ENCODE measurements at places on chromosomes 11 and 22.

- DNase-seq: no peak
Observed at GRCh38 chr22:39616781-39617180, 46.2 kb downstream of the CACNA1I start.

DNA sequence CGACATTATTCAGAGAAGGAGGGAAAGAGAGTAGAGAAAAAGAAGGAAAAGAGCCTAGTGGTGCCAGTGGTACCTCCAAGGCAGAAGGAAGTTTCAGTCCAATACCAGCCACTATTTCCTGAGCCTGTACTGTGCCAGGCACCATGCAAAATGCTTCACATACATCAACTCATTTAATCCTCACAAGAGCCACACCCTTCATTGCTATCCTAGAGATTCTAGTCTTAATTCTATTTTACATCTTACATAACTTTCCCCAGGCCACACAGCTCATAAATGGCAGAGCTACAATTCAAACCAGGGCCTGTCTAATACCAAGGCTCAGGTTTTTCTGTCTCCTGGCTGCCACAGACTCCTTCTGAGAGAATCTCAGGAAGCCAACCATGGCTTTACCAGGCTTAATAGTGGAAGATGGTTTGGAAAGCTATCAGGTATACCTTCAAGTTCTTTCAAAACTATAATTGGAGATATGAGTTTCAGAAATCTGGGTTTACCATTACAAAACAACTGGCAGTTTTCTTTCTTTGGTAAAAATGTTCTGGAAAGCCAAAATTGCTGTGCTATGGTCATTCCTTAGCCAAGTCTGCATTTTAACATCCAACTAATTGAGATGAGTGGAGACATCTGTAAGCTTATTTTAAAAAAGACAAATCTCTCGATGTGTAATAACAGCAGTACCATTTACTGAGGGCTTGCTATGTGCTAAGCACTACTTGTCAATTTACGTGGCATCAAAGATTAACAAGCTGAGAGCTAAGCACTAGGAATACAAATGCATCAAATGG lies 225.1 kb upstream of the PITPNB start:
- DNase-seq: no peak

- DNase-seq: no peak
Observed at GRCh38 chr22:27639248-27640086, 162.1 kb downstream of the MN1 start.

GRCh38 chr11:78312712-78313111 lies 104.9 kb downstream of the GAB2 start:
- no peak for DNase-seq

DNA sequence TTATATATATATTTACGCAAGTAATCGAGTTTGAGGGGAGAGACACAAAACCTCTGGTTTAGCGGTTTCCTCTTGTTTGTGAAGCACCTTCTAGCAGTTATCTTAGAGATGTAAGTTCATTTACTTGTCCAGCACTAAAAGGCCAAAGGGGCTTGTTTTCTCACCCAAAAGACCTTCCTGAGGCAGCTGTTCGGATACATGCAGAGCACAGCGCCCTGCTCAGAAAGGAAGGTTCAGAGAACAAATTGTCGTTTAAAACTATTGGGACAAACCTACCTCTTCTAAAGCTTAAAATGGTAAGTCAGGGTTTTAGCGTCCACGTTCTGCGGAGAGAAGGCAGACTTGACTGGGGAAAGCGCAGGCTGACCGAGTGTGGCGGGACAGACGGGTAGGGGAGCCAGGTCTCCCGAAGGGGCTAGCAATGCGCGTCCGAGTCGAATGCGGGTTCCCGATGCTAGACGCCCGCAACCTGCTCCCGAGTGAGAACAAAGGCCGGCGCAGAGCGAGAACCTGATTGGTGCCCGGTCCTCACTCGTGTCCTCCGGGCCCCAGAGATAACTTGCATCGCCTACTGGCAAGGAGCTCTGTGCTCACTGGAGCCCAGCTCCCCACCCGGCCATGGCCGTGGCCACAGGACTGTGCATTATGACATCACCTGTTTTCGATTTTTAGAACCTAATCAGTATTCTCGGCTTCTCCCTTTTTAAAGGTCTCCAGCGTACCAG lies 1.0 kb upstream of the SESN3 start:
- peak; percentile 14 for DNase-seq

DNA sequence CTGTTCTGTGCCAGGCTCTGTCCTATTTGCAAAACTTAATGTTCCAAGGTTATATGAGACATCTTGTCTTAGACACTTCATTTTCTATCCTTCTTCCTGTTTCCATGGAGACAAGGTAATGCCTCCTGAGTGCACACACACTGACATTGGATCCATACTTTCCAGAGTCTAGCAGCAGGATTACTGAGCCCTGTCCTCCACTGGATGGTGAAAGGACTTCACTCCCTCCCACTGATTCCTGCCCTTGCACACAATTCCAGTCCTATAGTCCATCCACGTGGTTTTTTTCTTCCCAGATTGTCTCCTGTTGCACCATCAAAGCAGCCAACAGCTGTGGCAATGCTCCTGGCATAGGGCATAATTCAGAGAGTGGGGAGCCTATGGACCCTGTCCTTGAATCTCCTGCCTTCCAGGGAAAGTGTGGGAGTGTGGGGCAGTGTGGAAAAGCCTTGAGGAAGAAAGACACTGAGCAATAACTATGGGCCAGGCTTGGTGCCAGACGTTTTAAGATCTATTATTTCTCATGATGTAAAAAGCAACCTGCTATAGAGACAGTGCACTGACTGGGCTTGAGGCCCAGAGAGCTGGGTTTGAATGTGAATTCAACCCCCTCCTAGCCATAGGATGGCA lies 31.3 kb downstream of the SERPINH1 start:
- no peak for DNase-seq

GRCh38 chr11:73087730-73088129 lies 54.4 kb downstream of the FCHSD2 start:
- DNase-seq: no peak

- no peak for DNase-seq
Observed at GRCh38 chr11:1436468-1437039, 46.8 kb downstream of the BRSK2 start.

GRCh38 chr11:102026217-102026616 lies 21.0 kb upstream of the CFAP300 start:
- DNase-seq: no peak

DNA sequence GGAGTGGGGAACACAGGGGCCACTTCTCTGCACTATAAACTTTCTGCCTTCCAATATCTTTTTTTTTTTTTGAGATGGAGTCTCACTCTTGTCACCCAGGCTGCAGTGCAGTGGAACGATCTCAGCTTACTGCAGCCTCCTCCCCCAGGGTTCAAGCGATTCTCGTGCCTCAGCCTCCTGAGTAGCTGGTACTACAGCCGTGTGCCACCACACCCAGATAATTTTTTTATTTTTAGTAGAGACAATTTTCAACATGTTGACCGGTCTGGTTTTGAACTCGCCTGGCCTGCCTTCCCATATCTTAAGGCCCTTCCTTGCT lies 1.7 kb downstream of the SLC3A2 start:
- DNase-seq: no peak

All from cortex of kidney (tissue), 1 donor.